Astrocyte of the spinal cord (primary cell): ENCODE measurements at places on chromosomes 11 and 22.

- DNase-seq = peak; percentile 15
These were observed 24.8 kb downstream of the MYO7A start for GRCh38 chr11:77152846-77153245.

- no peak for DNase-seq
These were observed 67.4 kb downstream of the SPECC1L start for GRCh38 chr22:24337894-24338645.

DNA sequence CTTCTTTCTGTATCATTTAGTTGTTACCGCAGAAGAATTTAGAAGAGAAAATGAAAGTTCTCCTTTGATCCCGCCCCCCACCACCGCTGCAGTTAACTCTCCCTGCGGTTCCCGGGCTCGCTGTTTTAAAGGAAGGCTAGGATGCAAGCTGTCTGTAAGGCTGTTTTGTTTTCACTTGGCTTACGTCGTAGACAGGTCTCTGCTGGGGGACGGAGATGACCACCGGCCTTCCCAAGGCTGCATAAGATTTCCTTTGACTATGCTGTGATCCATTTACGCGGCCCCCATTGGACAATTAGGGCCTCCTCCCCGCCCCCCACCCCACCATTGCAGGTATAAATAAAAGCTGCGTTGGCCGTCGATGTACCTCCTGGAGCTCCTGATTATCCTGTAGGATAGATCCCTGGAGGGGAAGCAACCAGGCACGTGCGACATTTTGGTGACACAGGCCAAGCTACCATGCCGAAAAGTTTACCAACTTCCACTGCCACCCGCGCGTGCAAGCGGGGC, 1.4 kb upstream of the CPT1A start:
- DNase-seq = peak; percentile 56

- peak; percentile 46 for DNase-seq
These were observed 352.9 kb upstream of the DDI1 start for GRCh38 chr11:103683576-103683975.

GRCh38 chr22:24588757-24589481, 4.0 kb downstream of the LRRC75B start:
- DNase-seq = no peak

GRCh38 chr11:63560506-63561180, 2.5 kb downstream of the PLAAT2 start:
- no peak for DNase-seq
